MV-4-11 (cell line): ENCODE measurements at places on chromosomes 11 and 22.

DNA sequence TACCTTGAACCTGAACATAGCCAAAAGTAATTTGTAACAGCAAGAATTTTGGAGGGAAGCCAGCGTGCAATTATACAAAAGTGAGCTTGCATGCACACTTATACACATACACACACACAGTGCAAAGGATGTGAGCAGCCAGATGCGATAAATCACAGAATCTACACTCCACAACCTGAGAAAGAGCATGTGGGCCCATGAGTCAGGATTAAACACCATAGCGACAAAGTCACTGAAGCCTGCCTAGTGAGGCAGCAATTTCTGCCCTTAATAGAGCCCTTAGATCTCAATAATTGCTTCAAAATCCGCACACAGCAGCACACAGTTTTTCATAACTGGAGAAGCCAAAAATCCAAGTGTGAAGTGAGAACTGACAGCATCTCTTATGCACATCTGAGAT is 42.6 kb upstream of the TEAD1 start:
- no peak for DNase-seq

- no peak for DNase-seq
These were observed 1173.2 kb downstream of the BRD1 start for GRCh38 chr22:48654492-48654891.

GRCh38 chr11:46445920-46446771 is 54.6 kb upstream of the CHRM4 start:
- DNase-seq, result no peak

GRCh38 chr11:78221396-78222315 is 32.9 kb downstream of the USP35 start:
- no peak for DNase-seq

GRCh38 chr11:69372589-69373250 is 78.8 kb downstream of the MYEOV start:
- no peak for DNase-seq

GRCh38 chr11:121514432-121515334 is 61.9 kb upstream of the SORL1-AS1 start:
- DNase-seq, result no peak

- no peak for DNase-seq
These were observed 60.6 kb downstream of the CABIN1 start for GRCh38 chr22:24071686-24072085.

DNA sequence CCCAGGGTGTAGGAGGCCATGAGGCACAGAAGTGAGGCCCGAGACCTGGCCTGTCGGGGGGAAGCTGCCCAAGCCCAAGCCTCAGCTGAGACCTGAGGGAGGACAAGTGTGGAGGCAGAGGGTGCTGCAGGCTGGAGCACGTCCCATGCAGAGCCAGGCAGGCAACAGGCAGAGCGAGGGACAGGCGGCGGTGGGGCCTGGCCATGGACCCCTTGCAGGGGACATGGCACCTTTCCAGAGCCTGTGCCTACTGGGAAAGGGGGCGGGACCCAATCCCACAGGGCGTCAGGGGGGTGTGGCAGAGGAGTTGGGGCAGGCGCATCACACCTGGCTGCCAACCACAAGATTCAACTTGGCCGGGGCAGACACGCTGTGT is 4.3 kb downstream of the TNNI2 start:
- no peak for DNase-seq

DNA sequence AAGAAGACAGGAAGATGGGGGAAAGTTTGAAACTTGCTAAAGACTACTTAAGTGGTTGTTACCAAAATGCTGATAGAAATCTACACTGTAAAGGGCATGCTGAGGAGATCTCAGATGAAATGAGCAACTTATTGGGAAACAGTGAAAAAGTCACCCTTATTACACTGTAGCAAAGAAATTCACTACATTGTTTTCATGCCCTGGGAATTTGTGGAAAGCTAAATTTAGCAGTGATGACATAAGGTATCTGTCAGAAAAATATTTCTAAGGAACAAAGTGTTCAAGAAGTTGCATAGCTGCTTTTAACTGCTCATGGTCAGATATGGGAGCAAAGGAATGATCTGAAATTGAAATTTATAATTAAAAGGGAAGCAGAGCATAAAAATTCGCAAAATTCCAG is 702.4 kb upstream of the LRRC4C start:
- DNase-seq, result no peak

GRCh38 chr11:33825854-33826560 is 51.7 kb upstream of the FBXO3 start:
- DNase-seq, result no peak

DNA sequence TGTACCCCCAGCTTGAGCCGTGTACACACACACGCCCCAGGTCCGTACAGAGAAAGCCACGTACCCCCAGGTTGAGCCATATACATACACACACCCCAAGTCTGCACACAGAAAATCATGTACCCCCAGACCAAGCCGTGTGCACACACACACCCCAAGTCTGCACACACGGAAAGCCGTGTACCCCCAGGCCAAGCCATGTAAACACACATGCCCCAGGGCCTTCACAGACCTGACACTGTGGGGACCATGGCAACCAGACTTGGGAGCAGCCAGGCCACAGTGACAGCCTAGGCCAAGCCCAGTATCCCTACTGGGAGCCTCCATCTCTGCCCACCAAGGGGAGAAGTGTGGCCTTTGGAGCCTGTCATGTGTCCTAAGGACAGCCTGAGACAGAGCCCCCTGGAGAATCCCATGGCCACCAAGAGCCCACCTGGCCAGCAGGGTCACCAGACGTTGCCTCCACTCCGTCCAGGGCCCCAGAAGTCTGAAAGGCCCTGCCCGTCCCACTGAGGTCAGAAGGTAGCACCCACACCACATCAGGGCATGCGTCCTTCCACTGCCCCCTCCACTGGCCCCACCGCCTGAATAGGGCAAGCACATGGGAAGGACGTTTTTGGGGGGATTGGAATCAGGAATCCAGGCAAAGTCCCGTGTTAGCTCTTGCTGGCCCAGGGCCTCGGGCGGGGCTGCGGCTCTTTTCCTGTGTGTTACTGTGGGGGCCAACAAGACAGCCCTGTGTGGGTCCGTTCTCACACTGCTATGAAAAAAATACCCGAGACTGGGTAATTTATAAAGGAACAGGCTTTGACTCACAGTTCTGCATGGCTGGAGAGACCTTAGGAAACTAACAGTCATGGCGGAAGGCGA is 636.7 kb downstream of the TBC1D22A start:
- DNase-seq, result no peak

DNA sequence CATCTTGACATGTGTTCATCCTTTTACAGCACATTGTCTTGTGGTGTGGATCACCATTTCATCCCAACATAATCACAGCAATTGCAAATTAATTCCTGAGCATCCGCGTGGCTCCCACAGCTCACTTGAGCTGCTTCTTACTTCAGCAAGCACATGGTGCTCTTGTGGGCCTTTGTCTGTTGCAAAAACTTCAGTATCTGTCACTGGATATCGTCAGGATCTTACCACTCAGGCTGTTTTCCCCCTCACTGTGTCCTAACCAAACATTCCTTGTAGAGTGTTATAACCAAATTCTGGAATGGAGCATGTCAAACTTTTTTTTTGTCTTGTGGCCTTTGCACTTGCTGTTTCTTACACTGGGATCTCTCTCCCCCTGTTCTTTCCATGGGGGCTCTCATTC is 683.1 kb upstream of the ARHGAP42 start:
- DNase-seq, result no peak

DNA sequence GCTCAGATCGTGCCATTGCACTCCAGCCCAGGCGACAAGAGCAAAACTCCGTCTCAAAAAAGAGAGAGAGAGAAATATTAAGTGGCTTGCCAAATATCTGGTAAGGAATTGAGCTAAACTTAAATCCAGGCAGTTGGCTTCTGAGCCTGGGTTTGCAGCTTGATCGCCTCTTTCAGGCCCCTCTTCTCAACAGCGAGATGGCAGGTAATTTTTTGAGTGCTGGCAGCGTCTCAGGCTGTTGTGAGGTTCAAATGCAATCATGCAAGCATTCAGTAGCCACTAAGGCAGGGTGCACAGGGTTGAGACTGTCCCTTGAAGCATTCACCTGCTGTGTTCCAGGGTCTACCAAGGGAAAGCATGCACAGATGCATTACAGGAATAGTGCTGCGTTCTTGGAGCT is 670 bp upstream of the CTSF start:
- no peak for DNase-seq

- DNase-seq, result peak; percentile 36
These were observed 14.1 kb upstream of the MDK start for GRCh38 chr11:46367244-46367915.

- DNase-seq, result no peak
These were observed 11.3 kb upstream of the P2RY2 start for GRCh38 chr11:73206801-73207200.

DNA sequence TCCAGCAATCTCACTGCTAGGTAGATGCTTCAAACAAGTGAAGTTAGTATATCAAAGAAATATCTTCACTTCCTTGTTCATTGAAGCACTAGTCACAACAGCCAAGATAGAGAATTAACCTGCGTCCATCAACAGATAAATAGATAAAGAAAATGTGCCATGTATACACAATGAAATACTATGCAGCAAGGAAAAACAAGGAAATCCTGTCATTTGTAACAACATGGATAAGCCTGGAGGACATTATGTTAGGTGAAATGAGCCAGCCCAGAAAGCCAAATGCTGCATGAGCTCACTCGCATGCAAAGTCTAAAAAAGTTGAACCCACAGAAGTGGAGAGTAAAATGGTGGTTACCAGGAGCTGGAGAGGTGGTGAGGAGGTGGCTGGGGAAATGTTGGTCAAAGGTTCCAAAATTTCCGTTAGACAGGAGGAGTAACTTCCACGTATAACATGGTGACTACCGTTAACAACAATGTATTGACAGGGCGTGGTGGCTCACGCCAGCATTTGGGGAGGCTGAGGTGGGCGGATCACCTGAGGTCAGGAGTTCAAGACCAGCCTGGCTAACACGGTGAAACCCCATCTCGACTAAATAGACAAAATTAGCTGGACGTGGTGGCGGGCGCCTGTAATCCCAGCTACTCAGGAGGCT is 23.6 kb upstream of the CARS1 start:
- DNase-seq, result no peak

DNA sequence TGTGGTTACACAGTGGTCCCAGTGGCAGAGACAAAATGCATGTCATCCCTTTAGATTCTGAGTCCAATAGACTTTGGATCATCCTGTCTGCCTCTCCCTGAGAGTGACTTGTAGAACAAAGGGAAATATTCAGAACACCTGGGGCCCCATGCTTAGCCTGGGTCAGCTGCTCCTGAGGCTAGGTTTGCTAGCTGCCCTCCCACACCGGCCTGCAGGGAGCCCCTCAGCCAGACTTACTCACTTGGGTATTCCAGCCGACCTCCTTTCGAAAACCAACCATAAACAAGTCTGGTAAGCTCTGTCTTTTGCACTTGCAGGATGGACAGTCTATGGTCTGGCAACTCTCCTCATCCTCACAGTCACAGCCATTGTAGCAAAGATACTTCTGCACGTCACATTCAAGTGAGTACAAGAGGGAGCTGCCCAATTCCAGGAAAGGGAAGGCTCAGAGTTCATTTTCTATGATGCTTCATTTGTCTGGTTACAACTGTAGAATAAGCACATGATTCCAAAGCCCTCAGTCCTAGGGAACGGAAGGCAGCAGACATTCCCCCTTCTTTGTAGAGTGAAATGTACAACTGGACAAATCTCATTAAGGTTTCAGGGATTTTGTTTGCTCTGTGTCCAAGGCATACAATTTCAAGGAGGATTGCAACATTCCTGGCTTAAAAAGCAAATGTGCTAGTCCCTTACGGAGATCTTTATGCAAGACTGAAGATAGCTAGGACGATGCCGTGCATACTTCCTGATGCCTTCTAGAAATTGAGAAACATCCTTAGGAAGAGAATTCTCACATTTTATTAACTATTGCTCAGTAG is 65.5 kb upstream of the EMID1 start:
- DNase-seq, result no peak

DNA sequence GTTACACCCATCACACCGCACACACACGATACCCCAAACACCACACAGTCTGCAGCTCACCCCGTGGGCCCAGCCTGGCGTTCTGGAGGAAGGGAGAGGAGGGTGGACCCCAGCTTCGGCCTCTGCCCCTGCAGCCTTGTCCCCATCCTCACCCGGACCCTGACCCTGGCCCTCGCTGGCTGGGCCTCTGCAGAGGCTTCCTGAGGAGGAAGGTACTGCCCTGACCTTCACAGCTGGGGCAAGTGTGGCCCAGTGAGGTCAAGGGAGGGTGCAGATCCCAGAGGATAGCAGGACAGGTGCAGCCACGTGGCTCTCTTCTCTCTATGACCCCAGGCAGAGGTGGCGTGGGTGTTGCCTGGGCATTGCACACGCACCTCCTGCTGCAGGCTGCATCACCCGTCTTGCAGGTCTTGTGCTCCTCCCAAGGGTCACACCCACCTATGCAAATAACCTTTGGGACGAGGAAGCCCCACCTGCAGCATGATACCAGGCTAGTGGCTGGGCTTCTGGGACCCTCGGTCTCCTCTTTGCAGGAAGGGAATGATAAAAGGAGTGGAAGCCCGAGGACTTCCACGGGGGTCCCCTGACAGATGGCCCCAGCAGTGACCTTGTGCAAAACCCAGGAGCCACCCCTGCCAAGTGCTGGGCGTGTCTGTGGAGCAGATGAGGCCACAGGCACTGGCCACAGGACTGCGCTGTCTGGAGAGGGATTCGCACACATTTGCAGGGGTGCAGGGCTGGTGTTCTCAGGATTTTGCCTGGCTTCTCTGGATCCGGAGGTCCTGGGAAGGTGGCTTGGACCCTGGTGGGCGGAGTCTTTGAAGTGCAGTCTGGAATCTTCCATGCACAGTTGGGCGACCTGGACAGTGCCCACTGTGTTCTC is 1241.5 kb downstream of the BRD1 start:
- DNase-seq, result no peak

GRCh38 chr11:17927681-17928343 is 85.0 kb downstream of the SERGEF start:
- DNase-seq, result no peak

DNA sequence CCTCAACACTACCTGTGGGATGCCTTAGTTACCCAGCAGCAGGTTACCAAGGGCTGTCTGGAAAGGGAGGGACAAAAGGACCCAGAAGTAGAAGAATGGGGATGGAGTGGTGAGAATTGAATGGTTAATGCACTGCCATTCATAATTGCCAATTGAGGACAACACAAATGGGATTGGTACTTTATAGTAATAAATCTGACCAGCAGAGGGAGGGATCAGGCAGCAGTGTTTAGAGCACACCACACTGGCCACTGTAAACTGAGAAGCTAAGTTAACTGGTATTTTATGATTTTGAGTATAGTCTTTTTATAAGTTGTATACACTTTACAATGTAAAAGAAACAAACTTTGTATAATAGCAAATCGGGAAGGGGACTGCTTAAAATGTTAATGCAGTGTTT is 10.7 kb downstream of the TBRG1 start:
- no peak for DNase-seq

DNA sequence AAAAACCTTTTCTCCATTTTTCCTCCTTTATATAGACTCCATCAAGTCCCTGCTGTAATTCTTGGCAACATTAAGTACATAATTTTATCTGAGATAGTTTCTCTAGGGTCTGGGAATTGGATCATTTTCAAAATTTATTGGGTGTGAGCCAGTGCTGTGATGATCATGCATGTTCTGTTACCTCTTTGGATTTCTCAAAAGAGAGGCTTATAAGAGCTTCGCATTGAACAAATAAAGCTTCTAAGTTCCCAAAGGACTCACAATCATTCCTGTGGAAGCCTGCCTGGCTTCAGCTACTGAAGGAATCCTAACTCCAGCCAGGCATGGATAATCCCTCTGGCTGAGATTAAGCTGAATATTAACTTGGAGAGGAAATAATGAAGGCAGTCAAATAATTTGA is 208.5 kb downstream of the RAB38 start:
- no peak for DNase-seq
